ENCODE measurements at places on chromosomes 1 and 21.

- no peak for DNase-seq
Observed at GRCh38 chr1:201606096-201606495, 67.2 kb downstream of the NAV1 start.

DNA sequence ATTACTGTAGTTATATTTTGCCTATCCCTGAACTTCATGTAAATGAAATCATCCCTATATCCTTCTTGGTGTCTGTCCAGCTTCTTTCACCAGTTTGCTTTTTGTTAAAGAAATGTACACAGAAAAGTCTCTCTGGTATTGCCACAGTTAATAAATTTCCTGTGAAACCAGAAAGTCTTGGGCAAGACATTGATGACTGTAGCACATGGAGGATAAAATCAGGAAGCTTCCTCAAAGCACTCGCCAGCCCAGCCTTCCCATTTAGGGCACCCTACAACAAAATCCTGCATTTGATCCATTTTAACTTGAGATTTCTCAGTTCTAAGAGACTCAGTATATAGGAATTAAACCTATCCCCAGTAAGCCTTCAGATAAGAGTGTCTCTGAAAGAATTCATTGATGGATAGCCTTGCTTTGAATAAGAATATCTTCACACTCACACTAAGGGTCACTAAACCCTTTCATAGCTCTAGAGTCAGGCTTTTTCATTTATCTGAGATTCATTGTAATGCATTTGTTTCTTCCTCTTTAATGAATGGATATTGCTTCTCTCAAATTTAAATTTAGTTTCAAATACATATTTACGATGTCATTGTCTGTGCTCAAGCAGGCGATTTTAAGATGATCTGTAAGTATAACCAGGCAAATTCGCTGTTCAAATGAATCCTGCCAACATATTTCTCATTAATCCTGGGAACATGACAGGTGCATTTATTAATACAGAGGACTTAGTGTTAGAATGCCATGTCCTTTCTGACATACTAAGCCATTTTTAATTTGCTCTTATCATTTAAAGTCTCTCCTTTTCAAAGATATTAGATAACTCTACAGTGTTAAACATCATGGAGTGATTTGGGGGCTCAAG is 153.1 kb downstream of the GRIK1 start:
- no peak for DNase-seq

GRCh38 chr21:37658817-37659458 is 257.3 kb downstream of the KCNJ6 start:
- DNase-seq: no peak

- DNase-seq: peak; percentile 13
Observed at GRCh38 chr21:41768437-41769042, 1.7 kb upstream of the RIPK4 start.

DNA sequence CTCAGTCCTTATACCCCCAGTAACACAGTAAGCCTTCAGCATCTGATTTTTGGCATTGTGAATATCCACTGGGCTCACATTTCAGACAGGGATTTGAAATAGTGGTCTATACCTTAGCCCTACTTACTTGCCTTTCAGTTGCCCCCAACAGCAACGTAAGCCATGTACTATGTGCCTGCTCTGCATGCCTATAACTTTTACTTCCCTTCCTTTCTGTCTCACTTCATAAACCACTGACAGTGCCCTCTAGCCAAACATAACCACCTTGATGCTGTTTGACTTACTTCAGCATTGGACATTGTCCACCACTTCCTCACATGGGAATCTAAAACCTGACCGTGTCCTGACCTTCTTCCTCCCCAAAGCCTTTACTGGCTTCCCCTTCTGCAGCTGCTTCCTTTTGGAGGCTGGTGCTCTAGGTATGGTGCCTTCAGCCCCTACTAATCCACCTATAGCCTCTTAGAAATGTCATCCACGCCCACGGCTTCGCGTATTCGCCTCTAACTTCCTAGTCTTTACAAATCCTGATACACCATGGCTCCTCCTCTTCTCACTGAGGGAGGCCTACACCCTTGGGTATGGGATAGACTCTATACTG is 3.6 kb upstream of the ZNF672 start:
- no peak for DNase-seq

- peak; percentile 16 for DNase-seq
Observed at GRCh38 chr21:44874497-44875315, 1.2 kb upstream of the PTTG1IP start.

DNA sequence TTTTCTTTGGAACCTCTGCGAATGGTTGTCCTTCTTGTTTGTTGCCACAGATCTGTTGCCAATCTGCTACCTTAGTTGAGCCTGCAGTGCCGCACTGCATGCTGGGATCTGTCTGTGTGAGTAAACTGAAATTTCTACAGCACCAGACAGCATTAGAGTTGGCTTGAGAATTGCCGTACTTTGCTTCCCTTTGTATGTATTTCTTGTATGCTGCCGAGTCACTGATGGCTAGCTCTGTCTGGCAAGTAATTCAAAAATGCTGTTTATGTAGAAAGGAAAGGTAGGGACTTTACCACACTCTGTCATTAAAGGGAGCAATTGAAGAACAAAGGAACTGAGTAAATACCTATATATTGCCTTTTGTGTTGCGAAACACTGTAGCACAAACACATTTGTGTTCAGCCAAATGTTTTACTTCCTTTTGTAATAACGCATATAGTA is 857.4 kb downstream of the USP25 start:
- DNase-seq: no peak

DNA sequence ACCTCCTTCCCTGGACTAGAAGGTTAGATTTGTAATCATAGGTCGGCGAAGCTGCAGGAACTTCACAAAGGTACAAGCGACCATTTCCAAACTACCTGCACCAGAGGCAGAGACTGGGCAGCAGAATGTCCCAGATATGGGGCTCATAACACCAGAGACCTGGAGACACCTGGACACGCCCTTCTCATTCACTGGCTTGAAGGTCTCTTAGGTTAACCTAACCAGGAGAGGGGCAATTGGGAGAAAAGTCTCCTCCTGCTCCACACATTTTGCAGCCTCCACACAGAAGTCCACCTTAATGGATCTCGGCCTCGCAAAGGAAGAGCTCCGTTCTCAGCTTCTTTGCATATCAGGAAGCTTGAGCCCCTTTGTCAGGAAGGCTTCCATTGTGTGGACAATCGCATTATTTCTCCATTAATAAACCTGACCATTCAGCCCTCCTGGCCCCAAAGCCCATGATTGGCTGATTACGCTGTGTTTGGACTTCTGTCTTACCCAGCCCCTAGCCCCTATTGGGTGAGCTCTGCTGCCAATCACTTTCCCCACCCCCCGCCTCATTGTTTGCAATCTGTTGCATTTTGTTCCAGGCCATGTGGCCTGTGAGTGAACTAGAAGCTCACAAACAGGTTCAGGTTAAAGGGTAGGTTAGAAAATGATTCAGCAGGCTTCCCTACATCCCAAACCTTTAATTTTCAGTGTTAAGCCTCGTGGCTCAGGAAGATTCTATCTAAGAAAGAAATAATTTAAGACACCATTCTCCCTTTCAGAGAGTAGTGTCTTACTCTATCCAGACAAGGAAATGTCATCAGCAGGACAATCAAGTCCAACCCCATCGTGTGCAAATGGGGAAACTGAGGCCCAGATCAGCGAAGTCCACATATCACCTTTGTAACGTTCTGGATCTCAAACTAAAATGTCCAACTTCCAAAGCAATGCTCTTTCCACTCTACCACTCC is 2.8 kb downstream of the MYCL start:
- no peak for DNase-seq

DNA sequence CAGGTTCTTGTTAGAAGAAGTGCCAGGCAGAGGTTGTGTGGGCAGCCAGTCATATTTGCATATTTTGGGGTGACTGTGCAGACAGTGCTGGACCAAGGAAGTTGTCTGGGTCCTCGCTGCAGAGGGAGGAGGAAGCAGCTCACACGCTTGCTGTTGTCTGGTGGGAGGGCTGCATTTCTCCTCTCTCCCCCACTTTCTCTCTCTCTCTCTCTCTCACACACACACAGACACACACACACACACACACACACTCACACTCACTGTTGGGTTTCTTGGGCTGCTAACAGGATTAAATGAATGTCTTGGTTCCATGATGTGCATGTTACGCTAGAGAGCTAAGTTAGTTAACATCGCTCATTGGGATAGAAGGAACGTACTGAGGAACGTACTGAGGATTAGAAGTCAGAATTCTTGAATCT is 72.9 kb downstream of the AGPAT3 start:
- no peak for DNase-seq

GRCh38 chr1:7657287-7658016 is 113.6 kb upstream of the VAMP3 start:
- no peak for DNase-seq

GRCh38 chr1:84271441-84272151 is 29.9 kb upstream of the SAMD13 start:
- DNase-seq: no peak

GRCh38 chr1:25197235-25197975 is 34.9 kb downstream of the SYF2 start:
- no peak for DNase-seq

DNA sequence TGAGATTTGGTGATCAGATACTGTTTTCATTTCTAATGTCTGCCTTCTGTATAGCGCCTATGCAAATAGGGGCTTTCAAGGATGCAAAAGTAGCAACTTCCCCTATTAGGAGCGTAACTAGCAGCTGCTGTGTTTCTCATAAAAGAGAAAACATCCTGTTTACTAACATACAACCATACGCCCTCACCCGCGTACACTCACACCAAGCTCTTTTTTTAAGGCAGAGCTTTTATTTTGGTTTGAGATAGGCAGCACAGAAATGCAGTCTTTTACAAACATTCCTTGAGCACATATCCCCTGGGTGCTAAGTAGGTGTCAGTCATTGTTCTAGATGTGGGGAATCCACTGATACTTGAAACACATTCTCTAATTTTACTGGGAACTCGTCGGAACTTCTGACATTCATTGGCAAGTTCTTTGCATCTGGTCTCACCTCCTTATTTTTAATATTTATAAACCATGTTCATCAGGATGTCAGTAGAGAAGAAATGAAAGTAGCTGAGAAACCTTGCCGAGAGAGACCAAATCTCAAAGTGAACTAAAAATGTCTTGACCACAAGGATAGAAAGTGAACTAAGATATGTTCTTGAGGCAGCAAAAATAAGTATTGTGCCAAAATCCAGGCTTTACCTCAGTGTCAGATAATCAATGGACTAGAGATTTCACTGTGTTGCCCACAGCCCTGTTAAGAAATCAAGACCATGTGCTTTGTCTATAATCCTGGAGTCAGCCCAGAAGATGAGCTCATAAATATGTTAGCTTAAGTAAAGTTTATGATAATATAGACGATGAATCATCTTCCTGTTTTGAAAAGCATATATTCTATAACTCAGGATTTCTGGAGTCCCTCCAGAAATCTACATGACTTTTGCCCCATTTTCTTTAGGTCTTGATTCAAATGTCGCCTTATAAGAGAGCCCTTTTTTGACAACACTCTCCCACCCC is 350.9 kb downstream of the ST6GALNAC3 start:
- no peak for DNase-seq

- DNase-seq: no peak
Observed at GRCh38 chr1:22184892-22185612, 42.2 kb upstream of the WNT4 start.

DNA sequence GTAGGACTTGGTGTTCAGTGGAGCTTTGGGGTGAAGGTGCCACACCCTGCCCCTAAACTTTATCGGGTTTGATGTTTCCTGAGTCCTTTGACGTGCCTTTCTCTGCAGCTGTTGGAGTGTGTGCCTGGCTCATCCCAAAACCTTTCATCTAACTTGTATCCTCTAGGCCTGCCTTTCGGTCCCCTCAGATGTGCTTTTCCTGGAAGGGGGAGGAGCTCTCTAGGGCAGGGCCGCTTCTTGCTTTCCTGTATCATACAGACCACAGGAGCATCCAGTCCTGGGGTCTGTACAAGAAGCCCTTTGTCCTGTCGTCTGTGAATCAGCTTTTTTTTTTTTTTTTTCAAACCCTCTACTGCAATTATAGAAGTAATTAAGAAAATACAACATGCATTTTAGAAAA is 35.7 kb downstream of the PTGFRN start:
- DNase-seq: no peak

DNA sequence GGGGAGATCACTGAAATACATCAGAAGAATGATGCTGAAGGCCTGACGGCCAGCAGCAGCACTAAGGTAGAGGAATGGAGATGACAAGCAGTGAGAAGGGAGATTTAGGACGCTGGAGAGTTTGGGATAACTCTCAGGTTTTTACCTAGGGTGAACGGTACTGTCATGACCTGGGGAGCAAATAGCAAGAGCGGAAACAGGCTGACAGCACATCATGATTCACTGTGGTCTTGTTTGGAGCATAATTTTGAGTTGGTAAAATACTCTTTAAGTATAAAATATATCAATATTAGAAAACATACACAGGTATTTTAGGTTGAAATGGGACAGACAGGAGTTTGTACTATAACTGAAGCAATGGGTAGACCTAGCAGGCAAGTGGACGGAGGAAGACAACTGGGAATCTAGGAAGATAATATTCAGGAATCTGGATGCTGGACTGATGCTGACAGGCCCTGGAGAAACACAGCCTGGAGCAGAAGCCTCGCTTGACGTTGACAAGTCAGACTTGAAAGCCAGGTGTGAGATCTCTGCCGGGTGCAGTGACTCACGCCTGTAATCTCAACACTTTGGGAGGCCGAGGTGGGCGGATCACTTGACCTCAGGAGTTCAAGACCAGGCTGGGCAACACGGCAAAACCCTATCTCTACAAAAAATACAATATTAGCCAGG is 33.3 kb downstream of the ALG14 start:
- no peak for DNase-seq

- DNase-seq: no peak
Observed at GRCh38 chr1:107949467-107950253, 15.3 kb downstream of the VAV3 start.

DNA sequence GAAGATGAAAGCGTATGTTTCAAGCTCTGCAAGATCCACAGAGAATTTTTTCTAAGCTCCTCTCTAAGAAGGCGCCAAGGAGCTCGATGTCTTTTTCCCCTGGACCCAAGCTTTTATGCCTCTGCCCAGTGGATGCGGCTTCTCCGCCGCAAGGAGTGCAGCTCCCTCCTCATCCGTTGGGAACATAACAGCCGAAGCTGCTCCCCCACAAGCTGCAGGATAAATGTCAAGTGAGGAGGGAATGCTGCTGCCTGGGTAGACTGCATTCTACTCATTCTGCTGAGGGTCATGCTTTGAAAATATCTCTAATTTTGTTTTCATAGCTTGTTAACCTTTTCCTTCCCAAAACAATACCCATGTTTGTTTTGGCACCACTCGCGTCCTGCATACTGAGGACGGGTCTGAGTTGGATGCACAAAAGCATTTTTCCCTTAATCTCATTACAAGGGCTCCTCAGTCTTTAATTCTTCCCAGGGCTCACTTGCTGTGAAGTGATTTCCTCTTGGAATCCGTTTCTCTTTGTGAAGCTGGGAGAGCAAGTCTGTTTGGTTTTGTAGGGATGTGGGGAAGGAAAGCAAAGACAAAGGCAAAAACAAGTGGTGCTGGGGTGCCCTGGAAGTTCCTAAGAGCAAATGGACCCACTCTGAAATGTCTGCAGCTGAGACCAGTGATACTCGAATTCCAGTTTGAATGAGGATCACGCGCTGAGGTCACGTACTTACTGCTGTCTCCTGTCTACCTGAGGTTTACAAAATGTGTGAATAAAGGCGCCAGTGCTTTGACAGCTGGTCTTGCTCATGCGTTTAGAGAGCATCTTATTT is 134.0 kb upstream of the IRF2BP2 start:
- no peak for DNase-seq

GRCh38 chr21:15293240-15293639 is 228.4 kb upstream of the NRIP1 start:
- no peak for DNase-seq

Data from activated CD4-positive, alpha-beta T cell treated with anti-CD3 and anti-CD28 coated beads, Interleukin-2, amount 50 U/mL, for 1 hour (primary cell).